ENCODE measurements at places on chromosomes 12 and 14. TPM values are rescaled to one million over a fixed set of nuclear protein-coding genes. Genes with fewer than 3 reads are reported as not detected.

PZP gene
- not detected for total RNA-seq

MYO1A gene
- 2.1 TPM for total RNA-seq

RPL10L gene
- total RNA-seq, result not detected

GRCh38 chr12:66036317-66036716, 94.2 kb downstream of the LLPH start:
- DNase-seq, result no peak
- H3K36me3 ChIP-seq, result no peaks in the 10 kb centered on the region

- no peak for DNase-seq
- peaks cover 42% of the 10 kb centered on the region for H3K4me1 ChIP-seq
- peaks cover 64% of the 10 kb centered on the region for H3K36me3 ChIP-seq
- peak overlapping the region; percentile 28 for H3K27ac ChIP-seq
Observed at GRCh38 chr12:46361667-46362034, 10.9 kb downstream of the SLC38A2 start.

DNA sequence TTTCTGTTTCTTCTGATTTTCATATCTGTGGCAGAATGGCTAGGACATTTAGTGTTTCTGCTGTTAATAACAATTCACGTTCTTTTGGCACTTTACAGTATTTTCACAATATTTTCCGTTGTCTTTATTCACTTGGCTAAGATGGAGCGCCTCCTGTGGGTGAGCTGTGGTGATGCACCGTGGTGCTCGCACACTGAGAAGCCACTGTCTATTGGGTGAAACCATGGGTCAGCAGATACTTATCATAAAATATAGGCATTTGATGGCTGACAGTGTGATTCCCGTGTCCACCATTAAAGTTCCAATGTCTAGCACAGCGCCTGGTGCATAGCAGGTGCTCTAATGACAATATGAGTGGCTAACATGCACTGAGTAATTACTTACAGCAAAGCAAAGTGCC, 141.8 kb downstream of the VRK1 start:
- no peaks in the 10 kb centered on the region for H3K4me1 ChIP-seq
- H3K27me3 ChIP-seq, result peaks cover 3% of the 10 kb centered on the region
- H3K27ac ChIP-seq, result no peak overlapping the region
- DNase-seq, result no peak

GRCh38 chr14:52467515-52468266, 84.6 kb downstream of the TXNDC16 start:
- no peak overlapping the region for H3K4me3 ChIP-seq
- H3K27ac ChIP-seq, result no peak overlapping the region
- H3K36me3 ChIP-seq, result peaks cover 48% of the 10 kb centered on the region
- peaks cover 24% of the 10 kb centered on the region for H3K4me1 ChIP-seq
- no peaks in the 10 kb centered on the region for H3K27me3 ChIP-seq

- DNase-seq, result no peak
- H3K27me3 ChIP-seq, result peaks cover 5% of the 10 kb centered on the region
- no peaks in the 10 kb centered on the region for H3K4me1 ChIP-seq
- no peak overlapping the region for H3K4me3 ChIP-seq
- no peak overlapping the region for H3K27ac ChIP-seq
- H3K36me3 ChIP-seq, result no peaks in the 10 kb centered on the region
Observed at GRCh38 chr12:110247340-110248095, 33.5 kb upstream of the ATP2A2 start.

DNA sequence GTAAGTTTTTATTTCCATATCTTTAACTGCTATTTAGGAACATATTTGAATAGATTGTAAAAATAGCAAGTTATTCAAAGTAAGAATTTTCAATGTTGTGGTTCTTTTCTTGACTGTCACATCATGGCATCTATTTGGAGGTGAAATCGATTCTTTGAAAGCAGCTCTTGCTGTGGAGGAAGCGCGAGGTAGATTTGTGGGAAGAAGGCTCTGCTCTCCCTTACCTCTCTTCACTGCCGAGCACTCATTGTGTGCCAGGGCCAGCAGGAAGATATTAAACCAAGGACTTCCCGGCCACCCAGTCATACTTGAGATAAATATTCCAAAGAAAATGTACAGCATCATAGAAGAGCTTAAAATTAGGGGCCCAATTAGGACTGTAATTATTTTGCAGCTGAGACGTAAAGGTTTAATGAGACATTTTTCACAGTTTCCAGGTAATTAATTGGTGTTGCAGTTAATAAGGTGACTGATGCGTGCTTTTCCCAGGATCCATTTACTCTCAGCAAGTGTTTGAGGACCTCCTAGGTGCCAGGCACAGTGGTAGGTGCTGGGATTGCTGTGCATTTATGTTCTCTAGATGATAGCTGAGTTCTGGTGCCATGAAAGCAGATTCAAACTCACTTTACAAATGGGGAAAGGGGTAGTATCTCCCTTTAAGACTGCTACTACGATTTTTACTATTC, 89.2 kb upstream of the DYNC1H1 start:
- H3K27me3 ChIP-seq, result no peaks in the 10 kb centered on the region
- H3K36me3 ChIP-seq, result peaks cover 6% of the 10 kb centered on the region
- DNase-seq, result no peak
